ENCODE measurements at places on chromosomes 5 and 9. TPM values are rescaled to one million over a fixed set of nuclear protein-coding genes. Genes with fewer than 3 reads are reported as not detected.

- no peak for DNase-seq
Observed at GRCh38 chr9:134215699-134216448, 51.5 kb upstream of the RNU6ATAC start.

- DNase-seq: no peak
Observed at GRCh38 chr9:119167267-119167666, 202.0 kb downstream of the BRINP1 start.

GRCh38 chr5:34452170-34452828 is 203.8 kb upstream of the RAI14 start:
- DNase-seq: no peak

- no peak for DNase-seq
Observed at GRCh38 chr9:123485216-123485615, 129.2 kb downstream of the CRB2 start.

The HIGD2A gene
- 212 TPM for polyA plus RNA-seq

DNA sequence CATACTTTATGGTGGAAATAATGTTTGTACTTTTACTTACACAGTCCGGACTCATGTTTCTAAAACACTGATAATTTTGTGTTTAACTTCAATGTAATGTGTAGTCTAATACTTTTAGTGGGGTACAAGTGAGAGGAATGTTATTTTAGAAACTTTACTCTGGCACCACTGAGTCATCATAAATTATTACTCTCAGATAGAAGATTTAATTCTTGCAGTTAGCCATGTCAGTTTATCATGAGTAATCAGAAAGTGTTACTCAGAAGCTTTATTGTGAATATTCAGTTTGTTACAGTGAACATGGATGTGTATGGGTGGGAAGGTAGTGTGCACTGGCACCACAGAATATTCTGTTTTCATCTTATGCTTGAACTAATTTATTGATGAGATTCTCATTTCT is 20.0 kb downstream of the OGN start:
- no peak for DNase-seq

The CD74 gene
- polyA plus RNA-seq: 12,792 TPM

The IFNA13 gene
- not detected for polyA plus RNA-seq

DNA sequence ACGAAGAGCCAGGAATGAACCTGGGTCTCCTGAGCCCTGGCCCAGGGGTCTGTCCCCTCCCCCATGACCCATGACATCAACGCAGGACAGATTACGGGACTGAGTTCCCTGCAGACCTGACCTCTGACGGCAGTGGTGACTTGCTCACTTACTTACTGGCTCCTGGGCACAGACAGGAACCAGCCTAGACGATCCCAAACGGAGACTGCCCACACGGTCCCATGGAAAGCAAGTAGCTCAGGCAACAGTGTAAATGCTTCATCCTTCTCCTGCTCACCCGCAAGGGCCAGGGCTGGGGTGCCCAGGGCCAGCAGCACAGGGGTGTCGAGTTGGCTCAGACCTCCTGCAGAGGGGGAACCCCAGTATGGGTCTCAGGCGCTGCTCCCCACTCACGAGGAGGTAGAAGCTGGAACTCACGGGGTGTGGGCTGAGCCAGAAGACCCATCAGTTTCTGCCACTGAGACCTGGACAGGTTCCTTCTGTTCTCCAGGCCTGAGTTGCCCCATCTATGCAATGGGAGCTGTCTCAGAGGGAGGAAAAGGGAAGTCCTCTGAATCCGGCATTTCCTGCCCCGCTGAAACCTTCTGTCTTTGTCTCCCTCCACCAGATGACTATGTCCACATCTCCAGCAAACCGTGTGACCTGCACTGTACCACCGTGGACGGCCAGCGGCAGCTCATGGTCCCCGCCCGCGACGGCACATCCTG is 5.6 kb downstream of the ADAMTSL2 start:
- DNase-seq: no peak

GRCh38 chr5:93403141-93403928 is 177.7 kb downstream of the NR2F1-AS1 start:
- no peak for DNase-seq

The SPATA31A7 gene
- polyA plus RNA-seq: not detected

DNA sequence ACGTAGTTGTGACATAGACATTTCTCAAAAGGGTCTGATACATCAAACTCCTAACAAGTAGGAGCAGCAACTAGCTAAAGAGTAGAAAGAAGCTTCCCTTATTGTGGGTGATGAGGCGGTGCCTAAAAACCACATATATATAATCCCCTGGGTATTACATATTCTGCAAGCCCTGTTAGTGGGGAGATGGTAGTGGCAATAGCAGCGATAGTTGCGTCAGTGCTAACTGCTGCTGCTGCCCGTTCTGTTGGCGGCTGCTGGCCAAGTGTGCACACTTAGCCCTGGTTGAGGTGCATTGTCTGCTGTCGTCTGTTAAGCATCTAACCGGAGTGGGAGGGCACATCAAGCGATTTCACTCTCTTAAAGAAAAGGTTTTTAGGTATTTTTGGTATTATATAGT is 35.8 kb downstream of the VLDLR start:
- DNase-seq: peak; percentile 7

The GLRA1 gene
- not detected for polyA plus RNA-seq

The TMEM252 gene
- not detected for polyA plus RNA-seq

GRCh38 chr9:133113949-133114885 is 6.8 kb downstream of the RALGDS start:
- peak; percentile 58 for DNase-seq

The ECM2 gene
- 0.09 TPM for polyA plus RNA-seq

- DNase-seq: no peak
Observed at GRCh38 chr9:38298503-38298902, 94.0 kb upstream of the ALDH1B1 start.

- no peak for DNase-seq
Observed at GRCh38 chr5:9439531-9440292, 106.2 kb downstream of the SEMA5A start.

GRCh38 chr5:68846828-68847227 is 247.0 kb upstream of the SLC30A5 start:
- DNase-seq: no peak

DNA sequence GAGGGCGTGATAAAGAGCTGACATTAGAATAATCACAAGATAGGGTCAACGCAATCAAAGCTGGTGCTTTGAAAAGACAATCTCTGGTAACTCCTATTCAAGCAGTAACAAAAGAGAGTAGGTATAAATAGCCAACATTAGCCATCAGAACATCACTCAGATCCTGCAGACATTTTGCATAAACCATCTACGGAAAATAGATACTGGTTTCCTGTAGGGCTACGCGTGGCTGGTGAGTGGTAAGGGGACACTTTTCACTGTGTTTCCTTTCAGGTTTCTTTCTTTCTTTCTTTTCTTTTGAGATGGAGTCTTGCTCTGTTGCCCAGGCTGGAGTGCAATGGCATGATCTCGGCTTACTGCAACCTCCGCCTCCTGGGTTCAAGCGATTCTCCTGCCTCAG is 22.3 kb downstream of the TTF1 start:
- peak; percentile 73 for DNase-seq

- DNase-seq: no peak
Observed at GRCh38 chr5:122400938-122401337, 88.9 kb downstream of the SNCAIP start.

GRCh38 chr5:93567424-93567823 is 13.6 kb downstream of the NR2F1-AS1 start:
- no peak for DNase-seq

- no peak for DNase-seq
Observed at GRCh38 chr5:135993335-135993879, 35.4 kb upstream of the TGFBI start.

The IFNB1 gene
- not detected for polyA plus RNA-seq

DNA sequence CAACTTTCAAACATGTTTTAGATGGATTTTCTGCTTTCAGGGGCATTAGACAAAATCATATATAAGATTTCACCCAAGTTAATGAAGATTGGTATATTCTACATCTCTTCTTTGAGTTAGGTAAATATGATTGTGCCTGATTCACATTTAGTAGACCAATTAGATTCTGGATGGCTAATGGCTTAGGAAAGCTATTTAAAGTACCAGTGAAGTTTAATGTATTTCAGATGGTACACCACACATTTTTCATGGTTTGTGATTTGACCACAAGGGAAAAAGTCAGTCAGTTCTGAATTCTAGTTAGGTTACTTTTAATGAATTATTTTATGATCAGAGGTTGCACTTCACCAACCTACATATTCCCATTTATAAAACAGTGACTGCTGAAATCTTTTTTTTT is 409.7 kb downstream of the ADGRV1 start:
- DNase-seq: no peak

DNA sequence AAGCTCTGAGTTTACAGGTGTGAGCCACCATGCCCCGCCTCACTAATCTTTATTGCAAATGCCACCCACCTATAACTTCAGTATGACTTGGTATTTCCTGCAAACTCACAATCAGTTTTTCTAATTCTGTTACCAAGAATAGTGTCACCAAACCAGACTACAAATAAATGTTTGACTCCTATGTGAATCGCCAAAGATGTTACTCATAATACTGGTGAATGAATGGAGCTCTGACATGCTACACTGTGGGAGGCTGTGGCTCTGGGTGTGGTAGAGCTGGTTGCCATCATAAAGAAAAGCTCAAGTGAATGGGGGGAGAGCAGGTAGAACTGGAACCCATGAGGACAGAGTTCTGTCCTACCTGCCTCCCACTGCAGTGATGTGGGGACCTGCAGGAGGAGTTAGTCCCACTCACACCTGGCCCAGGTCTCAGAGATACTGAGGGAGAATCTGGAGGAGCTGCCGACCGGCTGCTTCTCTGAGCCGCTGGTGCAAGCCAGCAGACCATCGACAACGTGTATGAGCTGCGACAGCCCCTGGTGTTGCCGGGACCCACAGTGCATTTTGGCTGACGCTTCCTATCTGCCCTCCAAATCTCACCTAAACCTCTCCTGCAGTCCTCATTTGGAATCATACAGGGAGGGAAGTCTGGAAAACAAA is 95.7 kb downstream of the ENTREP1 start:
- no peak for DNase-seq

GRCh38 chr9:16928179-16928945 is 57.9 kb upstream of the BNC2 start:
- DNase-seq: no peak

The TAF1L gene
- not detected for polyA plus RNA-seq

GRCh38 chr5:8730194-8730593 is 815.7 kb downstream of the SEMA5A start:
- DNase-seq: no peak

DNA sequence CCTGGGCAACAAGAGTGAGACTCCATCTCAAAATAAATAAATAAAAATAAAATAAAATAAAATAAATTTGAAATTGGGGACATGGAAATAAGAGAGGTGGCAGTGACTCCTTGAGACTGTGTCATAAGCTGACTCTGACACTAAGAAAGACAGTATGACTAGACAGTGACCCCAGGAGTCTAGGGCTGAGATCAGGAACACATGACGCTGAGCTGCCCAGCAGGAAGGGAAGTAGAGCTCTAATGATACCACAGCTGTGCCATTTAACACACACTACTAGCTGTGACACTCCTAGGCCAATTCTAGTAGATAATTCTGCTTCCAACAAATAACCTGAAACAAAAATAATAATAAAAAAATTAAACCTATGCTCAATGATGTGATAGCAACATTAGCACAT is 293.0 kb downstream of the SEC61B start:
- no peak for DNase-seq

The LIX1 gene
- not detected for polyA plus RNA-seq

DNA sequence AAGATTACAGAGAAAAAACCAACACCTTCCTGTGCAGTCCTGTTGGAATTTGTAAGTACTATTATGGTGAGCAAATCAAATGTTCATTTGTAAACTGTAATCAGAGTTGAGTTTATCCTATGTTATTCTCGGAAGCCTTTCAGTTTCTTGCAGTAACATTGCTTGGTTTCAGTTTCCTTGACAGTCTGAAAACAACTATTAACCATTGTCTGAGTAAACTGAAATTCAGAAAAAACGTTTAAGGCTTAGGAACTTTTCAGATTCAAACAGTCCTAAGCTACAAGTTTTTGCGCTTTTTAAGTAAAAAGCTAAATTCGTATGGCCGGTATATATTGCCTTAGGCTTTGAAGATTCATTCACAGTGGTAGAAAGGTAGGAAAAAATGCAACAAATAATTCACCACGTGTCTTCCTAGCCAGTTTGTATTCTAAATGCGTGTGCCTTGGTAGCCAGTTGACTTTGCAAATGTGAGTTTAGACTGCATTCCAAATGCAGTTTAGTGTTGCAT is 2.5 kb downstream of the GPBP1 start:
- peak; percentile 42 for DNase-seq

- DNase-seq: no peak
Observed at GRCh38 chr5:77180167-77181081, 30.1 kb upstream of the PDE8B start.

DNA sequence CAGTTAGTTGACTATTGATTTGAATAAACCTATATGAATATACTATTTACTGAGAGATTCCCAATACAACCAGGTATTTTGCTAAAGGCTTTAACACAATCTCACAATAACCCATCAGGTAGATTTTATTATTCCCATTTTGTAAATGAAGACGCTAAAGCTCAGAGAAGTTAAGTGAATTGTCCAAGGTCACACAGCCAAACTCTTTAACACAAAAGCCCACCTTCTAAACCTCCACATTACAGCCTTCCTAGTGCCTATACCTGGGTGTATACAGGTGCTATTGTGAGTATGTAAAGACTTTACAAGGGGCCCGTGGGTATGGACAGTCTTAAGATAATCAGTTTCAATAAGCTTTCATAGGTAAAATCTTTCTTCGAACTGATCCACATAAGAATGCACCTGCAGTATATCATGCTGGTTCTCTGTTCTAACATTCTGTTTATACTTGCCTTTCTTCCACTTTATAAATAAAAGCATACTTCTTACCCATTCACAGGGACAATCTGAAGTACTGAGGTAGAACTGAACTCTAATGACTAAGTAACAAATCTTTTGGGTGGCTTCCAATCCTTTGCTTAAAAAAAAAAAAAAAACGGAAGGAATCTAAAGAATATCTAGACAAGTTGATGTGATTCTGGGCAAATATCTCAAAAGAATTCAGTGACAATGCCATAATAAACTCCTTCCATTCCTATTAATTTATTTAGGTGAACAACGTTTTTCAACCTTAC is 59.1 kb downstream of the PJA2 start:
- DNase-seq: no peak

The SLC34A3 gene
- not detected for polyA plus RNA-seq

- DNase-seq: no peak
Observed at GRCh38 chr5:142618130-142618523, 67.8 kb downstream of the FGF1 start.

DNA sequence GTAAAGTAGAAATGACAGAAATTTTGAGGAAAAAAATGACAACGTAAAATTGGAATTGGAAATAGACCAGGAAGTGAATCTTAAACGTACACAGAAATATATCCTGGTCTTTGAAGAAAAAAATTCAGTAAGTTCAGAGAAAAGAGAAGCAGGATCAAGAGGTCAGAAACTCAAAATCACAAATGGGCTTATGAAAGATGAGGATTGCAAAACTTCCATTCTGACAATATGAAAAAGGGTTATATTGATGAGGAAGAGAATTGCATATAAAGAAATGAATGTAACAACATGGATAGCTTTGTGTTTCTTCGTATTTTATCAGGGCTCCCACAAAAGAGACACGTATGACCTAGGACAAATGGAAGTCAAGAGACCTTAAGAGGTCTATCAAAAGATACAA is 58.1 kb downstream of the OXCT1 start:
- DNase-seq: no peak

The FREM1 gene
- not detected for polyA plus RNA-seq

GRCh38 chr5:177043958-177044357 is 21.5 kb downstream of the ZNF346 start:
- no peak for DNase-seq

GRCh38 chr5:171961117-171961516 is 45.3 kb downstream of the FBXW11 start:
- no peak for DNase-seq
